Caki2 (cell line): ENCODE measurements at places on chromosomes 4 and X.

DNA sequence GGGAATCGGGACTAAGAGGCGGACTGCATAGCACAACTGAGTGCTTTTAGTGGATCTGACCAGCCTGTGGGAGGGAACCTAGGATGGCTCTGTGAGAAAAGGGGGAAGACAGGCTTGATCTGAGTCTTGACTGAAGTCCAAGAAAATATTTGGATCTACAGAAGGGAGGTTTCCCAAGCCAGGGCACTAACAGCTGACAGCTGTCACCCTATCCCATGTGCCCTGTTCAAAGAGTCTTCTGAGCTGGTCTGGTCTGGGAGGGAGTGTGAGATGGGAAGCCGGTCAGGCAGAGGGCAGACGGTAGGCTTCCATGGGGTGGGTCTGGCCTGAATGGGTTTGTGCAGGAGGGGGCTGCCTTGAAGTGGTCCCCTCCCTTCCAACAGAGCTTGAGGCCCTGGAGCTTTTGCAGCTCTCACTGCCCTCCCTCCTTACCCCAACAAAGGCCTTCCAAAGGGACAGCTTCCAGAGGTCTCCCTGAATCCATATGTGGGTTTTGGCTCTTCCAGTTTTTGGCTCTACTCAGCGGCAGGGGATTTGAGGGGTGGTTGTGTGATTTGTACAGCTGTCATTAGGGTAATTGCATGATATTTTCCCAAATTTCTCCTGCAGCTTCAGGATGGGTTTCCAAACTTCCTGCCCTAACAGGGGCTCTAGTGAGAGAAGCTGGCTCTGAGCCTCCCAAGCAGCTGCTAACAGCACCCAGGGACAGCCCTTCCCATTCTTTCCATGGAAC lies 643.7 kb downstream of the BCOR start:
- no peak for DNase-seq

- DNase-seq, result peak; percentile 92
Measured at GRCh38 chr4:24794916-24795665, at the start of gene SOD3. Gene SOD3, plus strand, starts transcription at chr4:24795573. Its CDS starts 3,949 bp downstream, at chr4:24799522.

GRCh38 chrX:11480626-11481025 lies 185.1 kb downstream of the ARHGAP6 start:
- DNase-seq, result no peak

DNA sequence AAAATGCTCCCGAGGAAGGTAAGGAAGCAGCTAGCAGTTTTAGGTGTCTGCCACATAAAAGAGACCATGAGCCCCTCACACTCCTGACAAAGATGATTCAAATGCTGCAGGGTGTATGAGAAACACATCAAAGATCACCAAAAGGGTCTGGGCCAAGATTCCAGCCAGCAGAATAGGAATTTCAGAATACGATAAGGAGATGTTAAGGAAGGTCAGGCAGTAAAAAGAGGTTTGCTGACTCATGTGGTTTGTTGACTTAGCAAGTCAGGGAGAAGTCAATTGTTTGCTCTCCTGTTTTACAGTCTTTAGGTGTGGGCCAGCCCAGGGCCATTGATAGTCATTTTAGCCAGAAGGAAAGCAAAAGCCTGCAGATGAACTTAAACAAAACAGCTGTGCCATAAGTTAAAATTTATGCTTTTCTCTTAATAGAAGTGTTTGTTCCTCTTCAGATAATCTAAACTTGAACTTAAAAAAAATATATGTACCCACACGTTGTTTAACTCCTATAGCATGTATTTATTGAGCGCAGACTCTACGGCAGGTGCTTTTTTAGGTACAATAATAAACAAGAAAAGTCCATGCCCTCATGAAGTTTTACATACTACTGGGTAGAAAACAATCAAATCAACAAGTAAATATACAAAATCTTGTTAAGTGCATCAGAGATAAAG lies 115.6 kb downstream of the CAMK2D start:
- DNase-seq, result peak; percentile 82
